ENCODE measurements at places on chromosomes 2 and 18.

GRCh38 chr18:14970027-14970426 is 222.1 kb downstream of the ANKRD30B start:
- no peak for DNase-seq

GRCh38 chr18:63001861-63002260 is 286.5 kb downstream of the PHLPP1 start:
- no peak for DNase-seq

GRCh38 chr18:74128159-74128558 is 19.5 kb downstream of the FBXO15 start:
- DNase-seq, result no peak

- DNase-seq, result no peak
These were observed 1.1 kb downstream of the IGFBP5 start for GRCh38 chr2:216694082-216694825.

DNA sequence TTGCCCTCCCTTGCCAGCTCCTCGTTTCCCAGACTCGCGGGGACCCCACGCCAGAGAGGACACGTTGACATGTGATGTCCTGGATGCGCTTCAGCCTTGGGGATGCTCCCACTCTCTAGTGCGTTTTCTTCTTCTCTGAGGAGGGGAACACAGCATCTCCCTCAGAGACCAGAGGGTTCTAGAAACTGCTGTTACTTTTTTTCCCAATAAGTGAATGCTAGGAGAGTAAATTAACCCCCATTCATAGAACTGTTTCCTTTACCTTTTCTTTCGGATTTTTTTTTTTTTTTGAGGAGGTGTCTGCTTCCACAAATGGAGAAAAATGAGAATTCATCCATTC is 370 bp upstream of the EFEMP1 start:
- DNase-seq, result no peak

DNA sequence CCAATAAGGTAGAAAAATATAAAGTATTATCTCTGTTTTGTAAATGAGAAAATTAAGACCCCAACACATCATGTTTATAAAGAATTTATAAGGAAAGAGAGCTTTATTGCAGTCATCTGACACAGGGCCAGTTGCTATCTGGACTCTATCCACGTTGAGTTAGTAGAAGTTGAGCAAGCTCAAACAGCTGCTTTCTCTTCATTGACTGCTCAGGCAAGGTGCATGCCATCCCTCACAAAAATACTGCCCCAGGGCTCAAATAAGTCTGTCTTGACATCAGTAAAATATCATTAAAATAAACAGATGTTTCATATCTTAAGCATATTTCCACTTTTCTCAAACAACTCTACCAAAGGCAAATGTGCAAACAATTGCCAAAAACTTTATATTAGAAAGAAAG is 14.8 kb downstream of the COL5A2 start:
- DNase-seq, result no peak

- DNase-seq, result no peak
These were observed 10.4 kb upstream of the UBE2E3 start for GRCh38 chr2:180970016-180970415.

DNA sequence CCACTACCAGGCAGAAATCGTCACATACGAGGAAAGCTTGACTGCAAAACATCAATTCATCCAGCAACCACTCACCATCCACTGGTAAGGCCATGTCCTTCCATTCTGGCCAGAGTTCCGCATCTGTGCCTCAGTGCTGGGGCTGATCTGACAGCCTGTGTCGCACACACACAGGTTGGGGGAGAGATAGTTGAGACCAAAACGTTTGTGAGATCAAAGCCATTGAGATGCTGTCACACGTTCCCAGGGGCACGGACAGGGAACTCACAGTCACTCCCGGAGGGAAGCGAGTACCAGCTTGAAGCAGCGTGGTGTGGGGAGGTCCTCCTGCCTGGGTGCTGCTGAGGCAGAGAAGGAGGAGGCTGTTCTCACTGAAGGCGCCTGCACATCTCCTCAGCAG is 458.5 kb upstream of the SALL3 start:
- no peak for DNase-seq

Measured in GM19239 (cell line).